ENCODE measurements at places on chromosomes 2 and 18.

- no peak for DNase-seq
These were observed 310.6 kb upstream of the ZEB2 start for GRCh38 chr2:144830543-144830942.

DNA sequence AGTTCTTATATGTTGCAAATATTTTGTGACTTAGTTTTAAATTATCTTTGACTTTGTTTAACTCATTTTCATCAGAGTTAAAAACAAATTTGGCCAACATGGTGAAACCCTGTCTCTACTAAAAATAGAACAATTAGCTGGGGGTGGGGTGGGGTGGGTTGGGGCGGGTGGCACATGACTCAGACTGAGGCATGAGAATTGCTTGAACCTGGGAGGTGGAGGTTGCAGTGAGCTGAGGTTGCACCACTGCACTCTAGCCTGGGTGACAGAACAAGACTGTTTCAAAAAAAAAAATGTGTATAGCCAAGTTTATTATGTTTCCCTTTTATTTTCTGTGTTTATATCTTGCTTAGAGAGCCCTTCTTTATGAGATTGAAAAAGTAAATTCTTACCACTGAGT, 14.2 kb upstream of the LIPG start:
- no peak for DNase-seq

GRCh38 chr18:57461652-57462269, 26.6 kb downstream of the ONECUT2 start:
- DNase-seq: no peak

DNA sequence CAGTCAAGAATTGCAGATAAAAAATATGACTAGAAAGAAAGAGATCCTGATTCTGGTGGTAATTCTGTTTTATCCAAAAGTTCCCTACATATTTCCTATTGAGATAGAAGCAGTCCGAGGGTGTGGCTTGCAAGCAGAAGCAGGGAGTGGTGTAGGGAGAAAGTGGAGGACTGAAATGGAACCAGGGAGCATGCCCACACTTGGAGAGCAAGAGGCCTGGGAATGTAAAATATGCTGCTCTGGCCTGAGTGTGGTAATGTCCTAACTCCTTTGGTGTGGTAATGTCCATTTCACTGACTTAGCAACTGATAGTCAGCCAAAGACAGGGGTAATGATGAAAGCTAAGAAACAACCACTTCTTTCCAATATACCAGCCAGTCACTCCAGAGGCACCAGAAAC, 30.1 kb upstream of the FMNL2 start:
- no peak for DNase-seq
